ENCODE measurements at places on chromosomes 2 and 18.
A peak's percentile ranks its signal among the peaks of the same experiment; 100 is the strongest.

DNA sequence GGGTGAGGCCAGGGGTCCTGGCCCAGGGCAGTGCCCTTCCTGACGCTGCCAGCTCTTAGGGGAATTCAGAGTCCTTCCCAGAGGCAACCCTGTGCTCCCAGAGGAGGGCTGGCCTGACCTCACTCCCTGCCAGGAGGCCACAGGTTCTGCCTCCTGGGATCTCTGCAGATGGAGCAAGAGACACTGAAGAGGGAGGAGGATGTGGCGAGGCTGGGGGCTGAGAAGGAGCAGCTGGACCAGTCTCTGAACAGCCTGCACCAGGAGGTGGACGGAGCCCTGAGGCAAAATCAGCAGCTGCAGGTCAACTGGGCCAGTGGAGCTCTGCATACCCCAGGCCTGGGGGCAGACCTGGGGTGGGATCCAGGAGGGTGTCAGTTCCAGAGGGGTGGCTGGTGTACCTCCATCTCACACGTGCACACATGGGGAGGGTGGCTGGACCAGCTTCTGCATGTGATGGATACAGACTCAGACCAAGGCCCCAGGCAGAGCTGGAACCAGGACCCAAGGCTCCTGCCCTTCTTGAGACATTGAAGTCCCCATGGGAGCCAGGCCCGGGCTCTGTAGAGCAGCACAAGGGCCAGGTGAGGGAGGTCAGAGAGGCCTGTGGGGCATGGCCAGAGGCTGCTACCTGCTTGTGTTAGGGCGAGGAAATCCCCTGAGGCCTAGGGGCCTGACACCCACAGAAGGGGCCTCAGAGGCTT is 9.7 kb upstream of the SNED1 start:
- DNase-seq, result no peak

DNA sequence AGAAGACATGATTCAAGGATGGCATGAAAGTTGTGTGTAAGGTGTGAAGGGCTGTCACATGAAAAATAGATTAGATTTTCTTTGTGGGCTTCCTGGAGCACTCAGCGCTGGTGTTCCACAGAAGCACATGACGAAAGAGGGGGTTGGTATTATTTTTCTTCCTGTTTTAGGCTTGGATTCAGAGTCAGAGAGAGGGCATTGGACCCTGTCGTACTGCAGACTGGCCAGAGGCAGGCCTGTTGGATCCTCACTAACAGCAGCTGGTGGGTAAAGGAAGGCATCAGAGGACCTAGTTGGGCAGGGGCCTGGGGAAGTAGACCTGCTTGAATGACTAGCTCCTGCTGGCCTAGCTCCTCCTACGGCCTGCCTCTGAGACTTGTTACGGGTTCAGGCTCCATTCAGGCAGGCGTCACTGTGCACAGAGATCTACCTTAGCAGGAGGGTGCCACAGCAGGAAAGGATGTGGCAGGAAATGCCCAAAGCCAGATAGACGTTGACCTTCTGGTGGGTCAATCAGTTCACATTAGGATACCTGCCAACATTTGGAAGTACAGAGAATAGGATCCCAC is 13.1 kb downstream of the CTLA4 start:
- DNase-seq, result no peak

DNA sequence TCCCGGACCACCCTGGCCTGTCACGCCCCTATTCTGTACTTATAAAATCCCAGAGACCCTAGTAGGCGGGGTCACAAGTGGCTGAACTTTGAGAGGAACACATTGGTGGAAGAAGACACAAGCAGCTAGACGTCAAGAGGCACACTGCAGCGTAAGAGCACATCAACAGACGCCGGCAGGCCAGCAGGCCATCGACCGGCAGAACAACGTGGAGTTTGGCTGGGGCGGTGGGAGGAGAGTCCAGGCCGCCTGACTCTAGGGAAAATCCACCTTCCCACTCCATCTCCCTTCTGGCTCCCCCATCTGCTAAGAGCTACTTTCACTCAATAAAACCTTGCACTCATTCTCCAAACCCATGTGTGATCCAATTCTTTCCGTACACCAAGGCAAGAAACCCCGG is 601.8 kb upstream of the CDH2 start:
- DNase-seq, result no peak

DNA sequence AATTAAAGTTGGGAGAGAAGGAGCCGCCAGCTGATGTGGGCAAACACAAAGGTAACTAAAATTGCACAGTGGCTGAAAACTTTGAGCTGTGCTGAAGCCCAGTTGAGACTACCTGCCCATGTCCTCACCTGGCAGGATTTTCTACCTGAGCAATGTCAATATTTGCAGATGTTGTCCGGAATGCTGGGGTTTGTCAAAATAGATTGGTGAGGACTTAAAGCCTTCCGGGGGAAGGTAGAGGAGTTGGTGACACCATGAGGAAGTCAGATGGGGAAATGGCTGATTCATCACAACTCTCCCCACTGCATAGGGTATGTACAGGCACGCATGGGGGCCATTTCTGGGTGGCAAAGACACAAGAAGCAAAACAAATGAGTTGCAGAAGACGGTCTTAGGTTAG is 114.9 kb downstream of the ALK start:
- DNase-seq, result no peak

- no peak for DNase-seq
Observed at GRCh38 chr2:65228263-65228750, 676 bp downstream of the ACTR2 start.

DNA sequence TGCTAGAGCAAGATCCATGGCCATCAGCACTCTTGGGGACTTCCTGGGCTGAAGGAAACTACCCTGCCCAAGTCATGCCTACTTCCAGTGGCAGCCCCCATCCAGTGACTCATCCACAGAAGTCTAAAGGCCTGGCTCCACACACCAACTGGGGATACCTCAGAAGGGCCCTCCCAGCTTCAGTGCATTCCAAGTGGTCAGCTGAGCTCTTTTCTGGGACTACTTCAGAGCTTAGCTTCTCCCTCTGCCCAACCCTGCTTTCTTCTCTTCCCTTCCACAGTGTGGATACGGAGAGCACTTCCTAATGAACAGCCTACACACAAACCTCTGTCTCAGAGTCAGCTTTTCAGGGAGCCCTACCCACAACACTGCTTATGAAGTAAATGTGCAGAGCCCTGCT is 66.5 kb downstream of the CLHC1 start:
- no peak for DNase-seq

- DNase-seq, result no peak
Observed at GRCh38 chr18:46466234-46467160, 190.5 kb downstream of the LOXHD1 start.

- DNase-seq, result no peak
Observed at GRCh38 chr2:111119822-111120252, 877 bp upstream of the BCL2L11 start.

- no peak for DNase-seq
Observed at GRCh38 chr2:160454070-160454797, 39.4 kb downstream of the RBMS1 start.

DNA sequence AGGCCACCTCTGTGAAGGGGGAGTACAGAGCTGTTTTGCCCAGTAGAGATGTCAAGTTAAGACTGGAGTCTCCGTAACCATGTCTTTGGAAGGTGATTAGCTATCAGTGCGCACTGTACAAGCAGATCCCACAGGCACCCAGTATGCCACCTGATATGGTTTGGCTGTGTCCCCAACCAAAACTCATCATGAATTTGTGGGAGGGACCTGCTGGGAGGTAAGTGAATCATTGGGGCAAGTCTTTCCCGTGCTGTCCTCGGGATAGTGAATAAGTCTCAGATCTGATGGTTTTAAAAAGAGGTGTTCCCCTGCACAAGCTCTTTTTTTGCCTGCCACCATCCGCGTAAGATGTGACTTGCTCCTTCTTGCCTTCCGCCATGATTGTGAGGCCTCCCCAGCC is 90.2 kb downstream of the ACTR2 start:
- no peak for DNase-seq

GRCh38 chr2:197191940-197192322 is 118.6 kb downstream of the ANKRD44 start:
- DNase-seq, result peak; percentile 58

GRCh38 chr2:96967961-96968360 is 18.4 kb downstream of the FAM178B start:
- DNase-seq, result no peak

GRCh38 chr2:60544062-60544461 is 9.4 kb downstream of the BCL11A start:
- DNase-seq, result no peak

- DNase-seq, result no peak
Observed at GRCh38 chr2:97678298-97678697, 8.8 kb downstream of the C2orf92 start.

DNA sequence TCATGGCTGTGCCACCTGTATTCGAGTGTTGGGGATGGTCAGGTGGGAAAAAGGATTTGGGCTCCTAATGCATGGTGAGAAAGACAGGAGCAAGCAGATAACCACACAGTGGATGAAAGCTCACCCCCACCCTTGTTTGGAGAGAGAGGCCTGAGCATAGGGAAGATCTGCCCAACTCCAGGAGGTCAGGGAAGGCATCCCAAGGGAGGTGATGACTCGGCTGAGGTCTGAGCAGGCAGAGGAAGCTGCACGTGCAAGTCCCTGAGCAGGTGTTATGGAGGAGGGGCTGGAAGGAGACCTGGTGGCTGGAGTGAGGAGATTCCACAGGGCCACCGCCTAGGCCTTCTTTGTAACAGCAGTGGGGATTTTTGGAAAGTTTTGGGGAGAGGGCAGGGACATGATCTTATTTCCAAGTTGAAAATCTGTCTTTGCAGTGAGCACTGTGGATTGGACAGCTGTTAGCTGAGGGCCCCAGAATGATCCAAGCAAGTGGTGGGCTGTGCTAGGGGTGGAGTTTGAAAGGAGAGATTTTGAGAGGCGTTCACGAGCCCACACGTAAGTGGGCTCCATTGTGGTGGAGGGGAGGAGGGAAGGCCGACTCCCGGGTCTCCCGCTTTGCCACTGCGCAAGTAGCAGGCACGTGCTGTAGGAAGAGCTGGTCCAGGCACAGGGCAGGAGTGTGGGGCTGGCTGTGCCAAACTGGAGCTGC is 228.5 kb downstream of the GLI2 start:
- no peak for DNase-seq

- DNase-seq, result no peak
Observed at GRCh38 chr2:201262718-201263117, 2.4 kb downstream of the CASP8 start.

- DNase-seq, result no peak
Observed at GRCh38 chr18:48693006-48693405, 154.2 kb downstream of the CTIF start.
